Cardiac septum (tissue), 1 donor: ENCODE measurements at places on chromosomes 1 and 21. TPM values are rescaled to one million over a fixed set of nuclear protein-coding genes. Genes with fewer than 3 reads are reported as not detected.

DNA sequence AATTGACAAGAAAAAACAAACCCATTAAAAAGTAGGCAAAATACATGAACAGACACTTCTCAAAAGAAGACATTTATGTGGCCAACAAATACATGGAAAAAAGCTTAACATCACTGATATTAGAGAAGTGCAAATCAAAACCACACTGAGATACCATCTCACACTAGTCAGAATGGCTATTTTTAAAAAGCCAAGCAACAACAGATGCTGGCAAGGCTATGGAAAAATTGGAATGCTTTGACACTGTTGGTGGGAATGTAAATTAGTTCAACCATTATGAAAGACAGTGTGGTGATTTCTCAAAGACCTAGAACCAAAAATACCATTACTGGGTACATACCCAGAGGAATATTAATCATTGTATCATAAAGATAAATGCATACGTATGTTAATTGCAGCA is 641.1 kb upstream of the B3GALT2 start:
- DNase-seq = no peak

- no peak for DNase-seq
These were observed 8.2 kb downstream of the SYT2 start for GRCh38 chr1:202702088-202702487.

- peak; percentile 79 for DNase-seq
These were observed at the start of gene PRKAA2 for GRCh38 chr1:56644919-56645676. Gene PRKAA2 (plus strand): TSS chr1:56645314. CDS start chr1:56645388, 74 bp downstream.

The TNNI3K gene
- 55.2 TPM for total RNA-seq

The SNAP47 gene
- total RNA-seq = 44.0 TPM
